ENCODE measurements at places on chromosomes 16 and 17. TPM values are rescaled to one million over a fixed set of nuclear protein-coding genes. Genes with fewer than 3 reads are reported as not detected.

SPHK1 gene
- 14.9 TPM for polyA plus RNA-seq

CCL17 gene
- not detected for polyA plus RNA-seq

ACAP1 gene
- polyA plus RNA-seq = 2.1 TPM

ALDOC gene
- 1.9 TPM for polyA plus RNA-seq

OR3A2 gene
- polyA plus RNA-seq = not detected

TMEM100 gene
- not detected for polyA plus RNA-seq

ALOX12 gene
- not detected for polyA plus RNA-seq

MPV17L gene
- polyA plus RNA-seq = 3.7 TPM

RMI2 gene
- polyA plus RNA-seq = 26.9 TPM

PITPNM3 gene
- 2.2 TPM for polyA plus RNA-seq

CD300LB gene
- not detected for polyA plus RNA-seq
